ENCODE measurements at places on chromosomes 13 and 19. TPM values are rescaled to one million over a fixed set of nuclear protein-coding genes. Genes with fewer than 3 reads are reported as not detected.
A peak's percentile ranks its signal among the peaks of the same experiment; 100 is the strongest.

POLR2I gene
- total RNA-seq: 250 TPM

DNA sequence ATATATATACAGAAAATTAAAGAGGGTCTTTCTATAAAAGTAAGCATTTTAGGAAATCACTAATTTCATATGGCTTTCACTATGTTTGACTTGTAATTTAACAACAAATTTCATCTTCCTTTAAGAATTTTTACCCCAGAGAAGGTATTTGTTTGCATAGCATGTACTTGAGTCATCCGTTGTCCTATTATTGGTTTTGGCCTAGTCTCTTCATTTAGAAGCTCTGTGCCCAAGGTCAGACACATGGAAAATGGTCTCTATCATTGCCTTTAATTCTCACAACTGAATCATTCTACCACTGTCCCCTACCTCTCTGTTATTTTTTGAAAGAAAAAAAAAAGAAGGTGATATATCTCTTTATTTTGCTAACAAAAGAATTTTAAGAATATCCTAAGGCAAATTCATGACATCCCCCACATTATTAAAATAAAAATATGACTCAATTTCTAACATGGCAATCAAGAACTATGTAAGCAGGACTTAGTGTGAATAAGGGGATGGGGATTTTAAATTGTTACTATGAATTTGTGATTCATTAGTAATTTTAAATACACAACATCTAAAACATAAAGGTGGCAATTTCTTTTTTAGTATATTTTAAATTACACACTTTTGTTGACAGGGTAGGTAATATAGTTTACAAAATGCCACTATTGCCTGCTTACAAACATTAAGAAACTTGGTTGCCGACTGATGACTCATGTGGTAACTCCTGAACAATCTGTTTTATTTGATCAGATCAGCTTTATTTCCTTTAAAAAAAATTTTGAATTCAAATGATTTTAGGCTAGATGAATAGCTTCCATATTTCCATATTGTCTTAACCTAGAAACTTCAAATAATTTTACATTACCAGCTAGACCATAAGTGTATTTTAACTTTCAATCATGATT is 13.9 kb downstream of the SLITRK5 start:
- DNase-seq: peak; percentile 68

- DNase-seq: no peak
Observed at GRCh38 chr13:67099494-67099893, 130.6 kb downstream of the PCDH9 start.

DNA sequence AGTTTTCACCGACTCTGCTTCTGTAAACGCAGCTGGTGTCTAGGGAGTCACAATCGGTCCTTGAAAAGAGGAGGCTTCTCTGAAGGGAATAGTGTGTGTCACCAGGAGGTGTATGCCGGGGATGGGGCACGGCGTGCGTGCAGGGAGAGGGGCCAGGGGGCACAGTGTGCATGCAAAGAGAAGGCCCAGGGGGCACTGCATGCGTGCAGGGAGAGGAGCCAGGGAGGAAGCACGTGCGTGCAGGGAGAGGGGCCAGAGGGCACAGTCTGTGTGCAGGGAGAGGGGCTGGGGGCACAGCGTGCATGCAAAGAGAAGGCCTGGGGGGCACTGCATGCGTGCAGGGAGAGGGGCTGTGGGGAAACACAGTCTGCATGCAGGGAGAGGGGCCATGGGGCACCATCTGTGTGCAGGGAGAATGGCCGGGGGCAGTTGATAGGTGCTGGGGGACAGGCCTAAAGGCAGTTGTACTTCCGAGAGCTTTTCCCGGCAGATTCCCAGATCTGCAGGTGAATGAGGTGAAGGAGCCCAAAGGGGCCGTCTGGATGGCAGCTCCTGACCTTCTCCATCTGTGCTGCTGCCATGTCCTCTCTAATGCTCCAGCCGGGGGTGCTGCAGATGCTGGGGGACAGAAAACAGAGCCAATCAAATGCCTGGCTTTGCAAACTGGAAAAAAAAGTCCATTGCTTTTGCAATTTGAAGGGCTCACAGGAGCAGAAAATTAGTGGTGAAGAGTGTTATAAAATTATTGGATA is 36.4 kb downstream of the ATP11A start:
- peak; percentile 6 for DNase-seq

TEX30 gene
- total RNA-seq: 15.3 TPM

EXOC3L2 gene
- total RNA-seq: not detected

GRCh38 chr13:106103779-106104178 is 431.7 kb downstream of the EFNB2 start:
- peak; percentile 83 for DNase-seq

DCT gene
- total RNA-seq: not detected

- DNase-seq: no peak
Observed at GRCh38 chr19:3830621-3831589, 37.9 kb downstream of the ZFR2 start.

DNA sequence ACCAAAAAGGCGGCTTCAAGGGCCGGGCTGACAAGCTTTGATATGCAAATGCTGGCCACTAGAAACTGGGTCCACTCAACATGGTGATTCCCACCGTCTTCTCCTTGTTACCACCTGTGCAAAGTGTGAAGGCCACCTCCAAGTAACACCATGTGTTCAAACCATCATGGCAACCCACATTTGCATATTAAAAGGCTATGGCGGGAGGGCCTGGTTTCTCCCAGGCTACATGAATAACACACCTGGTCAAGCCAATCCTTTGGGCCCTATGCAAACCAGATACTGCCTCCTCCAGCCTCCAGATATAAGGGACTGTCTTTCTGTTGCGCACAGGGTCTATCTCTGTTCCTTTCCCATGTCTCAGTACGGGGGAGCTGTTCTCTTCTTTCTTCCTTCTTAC is 36.6 kb upstream of the ZSCAN5A start:
- no peak for DNase-seq

GRCh38 chr19:12792051-12792852 is 966 bp downstream of the JUNB start:
- DNase-seq: peak; percentile 79

DNA sequence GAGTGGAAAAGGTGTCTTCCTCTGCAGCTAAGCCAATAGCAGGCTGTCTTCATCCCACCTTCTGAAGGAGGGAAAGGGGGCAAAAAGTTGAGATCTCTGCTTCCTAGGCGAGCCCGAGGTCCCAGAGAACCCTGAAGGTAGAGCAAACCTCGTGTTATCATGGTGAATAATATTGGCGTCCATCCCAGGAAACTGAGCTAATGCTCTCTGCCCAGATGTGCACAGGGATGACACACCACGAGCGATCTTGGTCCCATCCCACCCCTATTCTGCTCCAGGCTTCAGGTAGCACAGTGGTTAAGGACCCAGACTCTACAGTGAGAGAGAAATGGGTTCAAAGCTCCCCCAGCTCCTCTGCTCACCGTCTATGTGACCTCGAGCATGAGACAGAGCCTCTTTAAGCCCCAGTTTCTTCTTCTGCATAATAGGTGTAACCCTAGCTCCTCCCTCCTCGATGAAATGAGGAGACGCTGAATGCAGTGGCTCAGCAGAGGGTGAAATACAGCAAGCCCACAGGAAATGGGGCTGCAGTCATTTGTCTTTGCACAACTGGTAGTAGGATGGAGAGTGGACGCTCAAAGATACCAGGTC is 9.9 kb upstream of the CEACAM20 start:
- peak; percentile 18 for DNase-seq

CLDND2 gene
- total RNA-seq: not detected

- DNase-seq: peak; percentile 68
Observed at GRCh38 chr13:40388617-40389016, 277.8 kb downstream of the FOXO1 start.

GRCh38 chr19:38055010-38055409 is 148.0 kb downstream of the SIPA1L3 start:
- DNase-seq: no peak

TIMM13 gene
- total RNA-seq: 131 TPM

DNA sequence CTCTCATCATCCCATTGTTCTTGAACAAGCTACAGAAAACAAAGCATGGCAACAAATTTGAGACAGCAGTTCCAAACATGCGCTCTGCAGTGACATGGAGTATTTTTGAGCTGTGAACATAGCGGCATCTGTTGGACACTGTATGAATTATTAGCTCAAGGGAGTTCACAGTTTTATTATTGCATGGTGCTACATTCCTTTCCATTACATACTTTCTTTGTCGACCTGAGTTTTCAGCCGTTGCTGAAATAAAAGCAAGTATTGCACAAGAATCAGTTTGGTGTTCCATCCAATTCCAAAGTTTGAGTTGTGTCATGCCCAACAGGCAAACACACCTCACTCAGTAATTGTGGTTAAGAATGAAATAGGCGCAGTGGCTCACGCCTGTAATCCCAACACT is 30.1 kb upstream of the METTL21C start:
- peak; percentile 56 for DNase-seq

UQCRFS1 gene
- total RNA-seq: 60.6 TPM

GRCh38 chr19:11142528-11143171 is 12.9 kb downstream of the SPC24 start:
- DNase-seq: peak; percentile 99

- no peak for DNase-seq
Observed at GRCh38 chr13:109760402-109760801, 26.0 kb downstream of the IRS2 start.

NKG7 gene
- not detected for total RNA-seq

CXCL17 gene
- 0.98 TPM for total RNA-seq

- no peak for DNase-seq
Observed at GRCh38 chr19:18774782-18775444, 16.2 kb downstream of the COMP start.

UPK1A gene
- not detected for total RNA-seq

GRCh38 chr13:77345150-77345780 is 18.4 kb upstream of the MYCBP2 start:
- no peak for DNase-seq

IGFLR1 gene
- 9.3 TPM for total RNA-seq

DNA sequence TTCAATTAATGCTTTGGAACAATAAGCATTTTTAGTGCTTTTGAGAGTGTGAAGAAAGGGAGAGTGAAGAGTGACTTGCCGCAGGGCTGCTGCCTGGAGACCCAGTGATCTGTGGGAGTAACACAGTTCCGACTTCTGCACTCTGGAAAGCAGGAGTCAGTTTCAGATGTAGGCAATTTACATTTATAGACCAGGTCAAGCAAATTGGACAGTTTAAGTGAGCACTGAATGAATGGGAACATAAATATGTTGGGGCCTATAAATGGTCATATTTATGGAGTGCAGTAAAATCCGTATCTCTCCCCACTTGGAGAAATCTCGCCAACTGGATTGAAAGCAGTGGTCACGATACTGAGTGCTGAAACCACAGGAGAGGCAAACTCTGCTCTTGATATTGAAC is 9.4 kb upstream of the SHISA2 start:
- no peak for DNase-seq

DNA sequence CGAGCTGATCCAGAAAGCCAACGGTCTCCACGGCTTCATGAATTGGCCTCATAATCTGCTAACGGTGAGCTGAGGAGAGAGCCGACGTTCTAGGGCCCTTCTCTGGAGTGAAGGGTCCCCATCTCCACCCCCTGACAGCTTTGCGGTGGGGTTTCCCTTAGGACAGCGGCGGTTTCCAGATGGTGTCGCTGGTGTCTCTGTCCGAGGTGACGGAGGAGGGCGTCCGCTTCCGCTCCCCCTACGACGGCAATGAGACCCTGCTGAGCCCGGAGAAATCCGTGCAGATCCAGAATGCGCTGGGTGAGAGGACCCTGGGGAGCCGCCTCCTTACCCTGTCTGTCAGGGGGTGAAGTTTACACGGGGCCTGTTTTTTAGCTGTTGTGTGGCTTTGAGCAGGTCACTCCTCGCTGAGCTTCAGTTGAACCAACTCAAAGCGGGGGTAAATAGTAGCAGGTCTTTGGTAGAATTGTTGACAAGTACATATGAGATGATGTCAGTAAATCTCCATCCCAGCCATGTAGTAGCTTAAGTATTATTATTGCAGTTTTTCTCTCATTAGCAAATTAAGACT is 801 bp downstream of the QTRT1 start:
- peak; percentile 32 for DNase-seq

- DNase-seq: no peak
Observed at GRCh38 chr19:13068085-13068846, 34.4 kb downstream of the LYL1 start.

GRCh38 chr13:39887387-39887786 is 231.9 kb downstream of the COG6 start:
- DNase-seq: no peak

DNA sequence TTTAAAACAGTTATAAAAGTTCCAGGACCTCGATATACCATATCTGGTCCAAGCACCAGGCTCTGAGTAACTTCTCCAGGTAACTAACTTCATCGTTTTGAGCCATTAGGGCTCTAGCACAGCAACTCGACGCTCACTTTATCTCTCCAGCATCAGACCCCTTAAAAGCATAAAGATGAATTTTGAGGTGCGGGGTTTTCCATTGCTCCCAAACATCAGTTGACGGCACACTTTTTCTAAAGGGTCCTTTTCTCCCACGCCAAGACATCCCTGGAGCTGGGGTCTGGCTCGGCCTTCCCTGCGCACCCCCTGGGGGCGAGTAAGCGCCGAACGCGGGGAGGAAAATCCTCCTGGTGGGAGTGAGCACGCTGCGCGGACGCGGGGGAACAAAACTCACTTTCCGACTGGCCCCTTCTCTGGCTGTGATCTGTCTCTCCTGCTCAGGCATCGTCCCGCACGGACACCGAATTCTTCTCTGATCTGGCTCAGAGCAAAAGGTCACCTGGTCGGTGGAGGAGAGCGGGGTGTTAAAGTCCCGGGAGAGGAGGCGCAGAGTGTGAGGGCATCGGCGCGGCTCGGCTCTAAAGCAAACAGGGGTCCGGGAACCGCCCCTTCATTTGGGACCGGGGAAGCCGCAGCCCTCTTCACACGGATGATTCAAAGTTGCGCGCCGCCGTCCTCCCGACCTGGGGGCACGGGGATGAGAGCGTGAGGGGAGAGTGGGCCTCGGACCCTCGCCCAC is at the start of gene ATP7B:
Gene ATP7B (minus strand): TSS at position 561 of the 742 bp plus-strand sequence. CDS start 113 bp downstream, at position 448.
- no peak for DNase-seq

ADM5 gene
- 6.3 TPM for total RNA-seq

SLC25A41 gene
- total RNA-seq: not detected

LENG9 gene
- total RNA-seq: 7.1 TPM

DNA sequence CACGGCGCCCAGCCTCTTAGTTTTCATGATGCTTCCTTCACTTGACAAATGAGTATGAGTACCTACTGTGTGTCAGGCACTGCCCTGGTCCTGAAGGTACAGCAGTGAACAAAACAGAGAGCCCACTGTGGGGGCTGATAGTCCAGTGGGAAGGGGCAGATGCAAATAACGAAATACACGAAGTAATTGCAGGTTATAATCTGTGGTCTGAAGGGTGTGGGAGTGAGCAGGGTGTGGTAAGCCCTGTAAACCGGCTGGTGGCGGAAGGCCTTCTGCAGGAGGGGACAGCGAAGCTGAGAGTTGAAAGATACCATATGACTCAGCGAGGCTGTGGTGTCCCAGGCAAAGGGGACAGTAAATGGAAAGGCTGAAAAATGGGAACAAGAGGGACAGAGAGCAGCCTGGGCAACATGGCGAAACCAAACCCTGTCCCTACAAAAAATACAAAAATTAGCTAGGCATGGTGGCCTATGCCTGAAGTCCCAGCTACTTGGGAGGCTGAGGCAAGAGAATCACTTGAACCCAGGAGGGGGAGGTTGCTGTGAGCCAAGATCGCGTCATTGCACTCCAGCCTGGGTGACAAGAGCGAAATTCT is 60.5 kb downstream of the MAP4K1 start:
- peak; percentile 27 for DNase-seq

SBK2 gene
- total RNA-seq: not detected

Measured in PC-3 (cell line).